Uterine smooth muscle cell (primary cell): ENCODE measurements at places on chromosomes 11 and 22. TPM values are rescaled to one million over a fixed set of nuclear protein-coding genes. Genes with fewer than 3 reads are reported as not detected.

Gene TP53I11
- 9.7 and 13.1 TPM in 2 replicates for total RNA-seq

Gene MAPK8IP1
- total RNA-seq: 10.1 and 12.3 TPM in 2 replicates

Gene ENTHD1
- total RNA-seq: not detected in 2 replicates

Gene LPXN
- 11.2 and 34.6 TPM in 2 replicates for total RNA-seq

Gene OR52N1
- not detected in 2 replicates for total RNA-seq

Gene CUL5
- 40.3 and 45.2 TPM in 2 replicates for total RNA-seq

Gene BIRC3
- total RNA-seq: 0.50 and 0.89 TPM in 2 replicates

Gene HORMAD2
- not detected in 2 replicates for total RNA-seq

Gene LYVE1
- 0.12 and 0.22 TPM in 2 replicates for total RNA-seq

Gene GDPD4
- total RNA-seq: not detected in 2 replicates

Gene NCR3LG1
- 9.5 and 9.7 TPM in 2 replicates for total RNA-seq

Gene MRGPRX3
- total RNA-seq: 0.12 TPM in 1 of 2 replicates, not detected in the other

Gene MS4A14
- total RNA-seq: not detected in 2 replicates

Gene VPS37C
- total RNA-seq: 9.6 and 11.5 TPM in 2 replicates

Gene XKR3
- not detected in 2 replicates for total RNA-seq

Gene CASP5
- not detected in 2 replicates for total RNA-seq

Gene FAM76B
- 31.4 and 36.1 TPM in 2 replicates for total RNA-seq

Gene SPON1
- under 0.01 and 0.12 TPM in 2 replicates for total RNA-seq

Gene ACO2
- 80.8 and 84.9 TPM in 2 replicates for total RNA-seq

Gene TBX1
- total RNA-seq: 0.12 TPM in 1 of 2 replicates, not detected in the other

Gene KIAA0930
- 44.8 and 54.0 TPM in 2 replicates for total RNA-seq

Gene OR51G2
- total RNA-seq: not detected in 2 replicates

Gene TMA7B
- not detected in 2 replicates for total RNA-seq

Gene APOBEC3C
- total RNA-seq: 8.2 and 8.5 TPM in 2 replicates

Gene TSPAN18
- 0.12 TPM in 1 of 2 replicates, not detected in the other for total RNA-seq

Gene APOL6
- total RNA-seq: 26.0 and 28.7 TPM in 2 replicates

Gene GRAP2
- total RNA-seq: not detected in 2 replicates

Gene MUC15
- not detected in 2 replicates for total RNA-seq

Gene LINC01488
- total RNA-seq: not detected in 2 replicates

Gene IGSF22
- total RNA-seq: not detected in 2 replicates

Gene IGLL1
- not detected in 2 replicates for total RNA-seq

Gene OR4A16
- not detected in 2 replicates for total RNA-seq

Gene DCHS1
- 35.2 and 50.1 TPM in 2 replicates for total RNA-seq

Gene DLAT
- total RNA-seq: 29.6 and 46.5 TPM in 2 replicates

Gene C11orf21
- not detected in 2 replicates for total RNA-seq

Gene IFTAP
- 26.9 and 32.9 TPM in 2 replicates for total RNA-seq

Gene GPR83
- under 0.01 TPM in 1 of 2 replicates, not detected in the other for total RNA-seq

Gene ARHGEF12
- 98.7 and 109 TPM in 2 replicates for total RNA-seq

Gene ANO9
- total RNA-seq: not detected in 2 replicates

Gene SERHL2
- total RNA-seq: 4.5 and 5.9 TPM in 2 replicates

Gene SULT4A1
- 0.12 TPM in 1 of 2 replicates, not detected in the other for total RNA-seq

Gene EHD1
- 61.5 and 111 TPM in 2 replicates for total RNA-seq

Gene CENATAC
- total RNA-seq: 30.7 and 39.7 TPM in 2 replicates
